Stimulated activated CD4-positive, alpha-beta T cell treated with anti-CD3 and anti-CD28 coated beads, Interleukin-12 subunit alpha, Interleukin-12 subunit beta, amount 100 ng/mL, for 48 hours (primary cell): ENCODE measurements at places on chromosomes 6 and 20.

DNA sequence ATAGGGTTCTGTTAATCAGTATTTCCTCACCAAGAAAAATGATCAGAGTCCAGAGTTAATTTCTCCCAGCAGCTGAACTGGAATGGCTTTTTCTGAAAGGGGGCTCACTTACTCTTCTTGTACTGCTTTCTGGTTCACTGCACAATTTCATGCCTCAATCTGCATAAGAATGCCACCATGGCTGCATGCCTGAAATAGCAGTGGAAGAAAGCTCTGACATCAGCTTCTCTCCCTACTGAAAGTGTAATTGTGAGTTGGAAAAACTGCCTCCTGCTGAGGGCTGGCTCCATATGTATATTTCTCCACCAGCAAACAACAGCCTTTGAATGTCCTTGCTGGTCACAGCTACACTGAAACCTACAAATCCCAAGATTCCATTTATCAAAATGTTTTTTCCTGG is 1027.2 kb upstream of the GJE1 start:
- no peak for DNase-seq

DNA sequence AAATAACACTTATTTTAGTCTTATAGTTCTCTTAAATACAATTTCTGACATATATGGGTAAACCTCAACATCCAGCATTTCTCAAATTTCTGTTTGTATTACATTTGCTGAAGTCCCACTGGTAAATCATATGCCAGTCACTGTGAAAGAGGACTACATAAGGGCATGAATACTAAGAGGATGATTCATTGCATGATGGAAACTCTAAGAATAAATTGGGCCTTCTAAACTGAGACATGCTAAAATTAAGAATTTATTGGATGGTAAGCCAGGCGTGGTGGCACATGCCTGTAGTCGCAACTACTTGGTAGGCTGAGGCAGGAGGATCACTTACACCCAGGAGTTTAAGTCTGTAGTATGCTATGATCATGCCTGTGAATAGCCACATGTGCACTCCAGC is 12.1 kb downstream of the DEFB123 start:
- no peak for DNase-seq

DNA sequence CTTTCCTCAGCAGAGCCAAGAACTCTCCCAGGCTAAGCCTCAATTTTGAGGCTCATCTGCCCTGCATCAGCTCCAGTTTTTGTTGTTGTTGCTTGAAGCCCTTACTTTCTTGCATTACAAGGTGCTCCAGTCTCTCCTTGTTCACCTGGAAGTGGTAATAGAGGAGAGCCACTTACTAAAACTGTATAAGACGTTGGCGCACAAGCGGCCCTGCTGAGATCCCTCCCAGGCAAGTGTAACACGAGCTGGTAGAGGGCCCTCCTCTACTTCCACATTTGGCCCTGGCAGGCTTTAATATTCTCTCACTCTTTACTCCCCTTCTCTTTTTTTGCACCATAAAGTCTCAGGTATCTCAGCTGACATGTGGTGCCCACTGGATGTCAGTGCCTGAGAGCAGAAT is 19.5 kb downstream of the GCM2 start:
- no peak for DNase-seq

- DNase-seq: no peak
Measured at GRCh38 chr6:31266567-31267360, 5.1 kb downstream of the HLA-C start.

- DNase-seq: no peak
Measured at GRCh38 chr6:130558131-130558530, 192.3 kb downstream of the TMEM200A start.

DNA sequence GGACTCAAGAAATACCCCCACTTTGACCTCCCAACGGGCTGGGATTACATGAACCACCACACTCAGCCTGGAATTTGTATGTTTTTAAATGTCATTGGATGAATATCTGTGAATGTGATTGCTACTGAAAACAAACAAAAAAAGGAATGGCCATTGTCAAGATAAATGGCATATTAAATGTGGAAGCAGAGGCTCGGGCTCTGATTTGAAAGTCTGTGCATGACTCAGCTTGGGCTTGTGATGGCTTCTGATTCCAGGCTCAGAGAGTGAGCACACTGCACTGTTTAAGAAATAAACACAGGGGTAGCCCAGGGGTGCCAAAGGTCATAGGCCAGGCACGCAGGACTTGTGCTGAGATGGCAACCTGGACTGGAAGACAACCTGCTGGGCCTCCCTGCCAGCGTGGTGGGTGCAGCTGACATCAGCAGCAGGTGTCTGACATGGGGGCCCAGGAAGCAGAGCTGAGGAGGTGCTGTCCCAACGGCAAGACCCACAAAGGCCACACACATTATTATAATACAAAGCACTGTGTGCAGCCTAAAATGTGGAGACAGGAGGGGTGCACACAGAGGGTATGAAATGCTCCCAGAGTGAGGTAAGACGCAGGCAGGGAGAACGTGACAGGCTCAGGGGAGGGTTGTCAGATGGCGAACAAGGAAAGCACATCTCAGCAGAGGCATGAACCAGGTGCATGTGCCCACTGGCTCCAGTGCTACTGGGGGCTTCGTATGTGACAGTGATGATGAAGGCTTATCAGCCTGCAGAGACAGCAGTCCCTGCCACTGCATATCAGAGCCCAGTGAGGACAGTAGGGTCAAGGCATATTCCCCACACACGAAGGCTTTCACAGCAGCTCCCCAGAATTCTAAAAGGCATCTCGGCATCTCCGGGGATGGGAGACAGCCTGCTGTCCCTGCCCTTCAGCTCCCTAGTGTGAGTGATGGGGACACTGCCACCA is 169.4 kb downstream of the SYNDIG1 start:
- no peak for DNase-seq

DNA sequence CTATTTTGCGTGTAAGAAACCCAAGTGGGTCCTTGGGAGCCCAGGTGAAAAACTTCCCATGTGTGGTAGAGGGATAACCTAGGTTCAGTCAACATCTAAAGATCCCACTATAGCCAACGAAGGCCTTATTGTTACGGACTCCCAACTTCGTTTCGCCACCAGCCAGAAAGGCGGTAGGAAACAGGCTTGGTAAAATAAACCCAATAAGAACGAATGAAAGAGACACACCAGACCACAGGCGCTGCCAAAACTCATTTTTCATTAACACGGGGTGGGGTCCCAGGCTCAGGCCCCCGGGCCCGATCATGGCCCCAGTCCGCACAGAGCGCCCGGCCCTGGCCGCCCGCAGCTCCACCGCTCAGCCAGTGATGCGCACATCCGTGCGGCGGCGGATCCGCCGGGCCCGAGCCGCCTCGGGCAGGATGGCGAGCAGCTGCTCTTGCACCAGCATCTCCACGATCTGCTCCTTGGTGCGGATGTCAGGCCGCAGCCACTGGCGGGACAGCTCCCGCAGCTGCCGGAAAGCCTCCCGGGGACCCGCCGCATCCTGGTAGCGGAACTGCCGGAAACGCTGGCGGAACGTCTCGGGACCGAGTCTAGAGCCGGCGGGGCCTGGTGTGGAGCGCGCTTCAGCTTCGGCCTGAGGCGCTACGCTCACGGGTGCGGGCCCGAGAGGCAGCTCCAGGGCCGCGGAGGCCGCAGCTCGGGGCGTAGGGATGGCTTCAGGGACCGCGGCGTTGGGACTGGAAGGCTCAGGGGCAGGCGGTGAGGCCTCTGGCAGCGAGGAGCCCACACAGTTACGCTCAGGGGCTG is 709 bp downstream of the SCAND1 start:
- peak; percentile 61 for DNase-seq

DNA sequence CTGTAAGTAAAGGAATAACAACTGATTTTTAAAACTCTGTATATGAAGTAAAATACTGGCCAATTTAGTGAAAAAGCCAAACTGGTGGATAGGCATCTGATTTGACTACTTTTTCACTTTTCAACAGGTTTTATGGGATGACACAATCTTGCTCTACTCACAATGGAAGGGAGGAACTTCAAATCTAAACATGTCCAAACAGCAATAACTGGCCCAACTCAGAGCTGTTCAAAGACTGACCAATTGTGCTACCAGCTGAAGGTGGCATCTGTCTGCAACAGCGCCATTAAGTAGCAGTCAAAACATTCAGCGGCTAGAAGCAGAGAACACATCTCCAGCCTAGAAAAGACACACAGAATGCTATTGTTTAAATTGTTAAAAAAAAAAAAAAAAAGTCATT is 44.6 kb downstream of the SESN1 start:
- no peak for DNase-seq

- DNase-seq: no peak
Measured at GRCh38 chr6:106173124-106173879, 87.2 kb downstream of the PRDM1 start.

- DNase-seq: no peak
Measured at GRCh38 chr20:63050406-63050805, 43.6 kb upstream of the BHLHE23 start.

- DNase-seq: no peak
Measured at GRCh38 chr20:9474835-9475415, 39.5 kb upstream of the LAMP5 start.

- DNase-seq: no peak
Measured at GRCh38 chr6:41573276-41573675, 27.1 kb downstream of the FOXP4 start.

DNA sequence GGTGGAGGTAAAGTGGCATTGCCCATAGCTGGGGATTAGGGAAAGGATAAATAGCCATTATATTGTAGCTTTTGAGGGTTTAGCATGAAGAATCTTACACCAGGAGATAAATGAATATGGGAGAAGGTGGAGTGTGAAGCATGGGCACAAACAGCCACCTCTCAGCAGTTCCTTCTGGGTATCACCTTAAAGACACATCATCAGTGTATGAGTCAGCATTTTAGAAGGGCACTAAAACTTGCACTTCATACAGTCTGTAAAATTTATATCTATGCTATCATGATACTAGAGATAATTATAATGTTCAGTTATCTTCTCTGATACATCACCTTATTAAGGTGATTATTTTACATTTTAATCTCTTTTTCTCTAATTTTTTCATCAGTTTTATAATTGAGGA is 25.3 kb downstream of the SLC35A1 start:
- no peak for DNase-seq

DNA sequence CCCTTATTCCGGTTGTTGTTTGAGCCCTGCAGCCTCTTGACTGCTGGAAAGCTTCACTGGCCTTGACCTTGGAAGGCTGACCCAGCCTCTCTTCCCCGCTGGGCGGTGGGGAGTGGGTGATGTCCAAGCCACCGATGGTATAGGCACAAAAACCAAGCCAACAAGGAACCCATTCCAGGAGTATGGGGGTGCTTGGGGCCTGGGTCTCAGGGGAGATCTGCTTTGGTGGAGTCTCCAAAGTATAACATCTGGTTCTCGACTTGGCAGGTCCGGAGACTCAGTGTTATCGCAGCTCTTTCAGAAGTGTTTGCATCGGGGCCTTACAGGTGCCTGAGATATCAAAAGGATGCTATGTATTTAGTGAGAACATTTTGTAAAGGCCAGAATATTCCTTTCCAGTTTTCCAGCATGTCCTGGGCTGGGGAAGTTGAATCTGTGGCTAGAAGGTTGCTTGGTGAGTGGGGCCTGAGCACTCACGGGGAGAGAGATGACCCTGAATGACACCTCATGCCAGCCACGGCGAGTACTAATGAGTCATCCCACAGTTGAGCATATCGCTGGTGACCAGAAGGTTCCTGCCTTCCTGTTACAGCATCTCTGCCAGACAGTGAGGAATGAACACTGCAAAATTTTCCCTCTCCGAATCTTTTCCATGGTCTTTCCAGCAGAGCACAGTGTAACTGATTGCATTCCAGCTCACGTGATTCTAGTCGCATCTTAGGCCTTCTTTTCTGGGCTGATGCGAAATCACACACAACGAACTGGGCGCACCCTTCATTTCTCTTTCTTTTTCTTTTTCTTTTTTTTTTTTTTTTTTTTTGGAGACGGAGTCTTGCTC is 133.9 kb downstream of the ZDHHC14 start:
- DNase-seq: no peak
